ENCODE measurements at places on chromosomes 6 and 20.

- DNase-seq, result no peak
Observed at GRCh38 chr6:162533009-162533400, 194.6 kb downstream of the PRKN start.

DNA sequence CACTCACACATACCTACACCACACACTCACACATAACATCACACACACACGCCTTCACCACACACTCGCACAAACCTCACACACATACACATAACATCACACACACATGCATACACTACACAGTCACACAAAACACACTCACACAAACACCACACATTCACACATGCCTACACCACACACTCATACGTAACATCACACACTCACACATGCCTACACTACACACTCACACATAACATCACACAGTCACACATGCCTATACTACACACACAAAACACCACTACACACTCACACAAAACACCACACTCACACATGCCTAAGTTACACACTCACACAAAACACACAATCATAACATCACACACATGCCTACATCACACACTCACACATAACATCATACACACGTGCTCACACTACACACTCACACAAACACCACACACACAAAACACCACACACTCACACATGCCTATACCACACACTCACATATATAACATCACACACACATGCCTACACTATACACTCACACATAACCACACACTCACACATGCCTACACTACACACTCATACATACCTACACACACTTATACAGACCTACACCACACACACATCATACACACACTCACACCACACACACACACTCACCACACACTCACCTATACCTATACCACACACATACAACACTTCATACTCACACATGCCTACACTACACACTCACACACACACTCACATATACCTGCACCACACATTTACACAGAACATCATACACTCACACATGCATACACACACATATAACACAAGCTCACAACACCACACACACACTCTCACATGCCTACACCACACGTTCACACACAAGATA is 383.5 kb downstream of the C6orf118 start:
- DNase-seq, result no peak

- no peak for DNase-seq
Observed at GRCh38 chr20:14997791-14998190, 660.4 kb upstream of the FLRT3 start.

DNA sequence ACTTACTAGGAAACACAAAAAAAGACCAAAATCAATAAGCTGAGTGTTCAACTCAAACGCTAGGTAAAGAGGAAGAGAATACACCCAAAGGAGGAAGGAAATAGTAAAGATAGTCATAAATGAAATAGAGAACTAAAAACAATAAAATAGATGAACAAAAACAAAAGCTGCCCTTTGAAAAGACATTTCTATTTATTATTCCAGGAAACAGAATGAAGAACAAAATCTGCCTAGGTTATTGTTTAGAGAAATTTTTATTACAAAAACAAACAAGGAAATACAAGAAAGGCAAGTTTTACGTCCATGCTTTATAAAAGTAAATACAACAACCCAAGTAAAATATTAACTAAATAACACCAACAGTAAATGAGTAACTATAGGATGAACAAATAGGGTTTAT is 20.1 kb downstream of the HLA-DMB start:
- DNase-seq, result no peak

Data from stimulated activated CD4-positive, alpha-beta T cell treated with anti-CD3 and anti-CD28 coated beads, Interleukin-15, amount 100 ng/mL, for 48 hours (primary cell).